Choroid plexus epithelial cell (primary cell): ENCODE measurements at places on chromosomes 4 and X.

DNA sequence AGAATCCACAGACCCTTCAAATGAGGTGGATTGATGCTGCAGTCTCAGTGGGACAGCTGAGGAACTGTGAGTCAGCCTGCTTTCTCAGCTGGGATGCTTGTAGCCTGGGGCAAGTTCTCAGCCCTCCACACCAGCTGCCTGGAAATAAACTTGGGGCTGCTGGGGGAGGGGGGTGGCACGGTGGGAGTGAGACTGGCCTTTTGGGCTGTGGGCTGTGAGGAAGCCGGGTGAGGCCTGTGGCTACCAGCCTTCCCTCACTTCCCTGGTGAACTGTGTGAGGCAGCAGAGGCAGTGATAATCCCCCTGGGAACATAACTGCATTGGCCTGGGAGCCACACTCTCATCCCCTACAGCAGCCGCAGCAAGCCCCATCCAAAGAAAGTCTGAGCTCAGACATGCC is 114.5 kb upstream of the GUCY1A1 start:
- DNase-seq, result no peak

GRCh38 chr4:150746156-150746555 is 164.2 kb downstream of the MAB21L2 start:
- peak; percentile 73 for DNase-seq

DNA sequence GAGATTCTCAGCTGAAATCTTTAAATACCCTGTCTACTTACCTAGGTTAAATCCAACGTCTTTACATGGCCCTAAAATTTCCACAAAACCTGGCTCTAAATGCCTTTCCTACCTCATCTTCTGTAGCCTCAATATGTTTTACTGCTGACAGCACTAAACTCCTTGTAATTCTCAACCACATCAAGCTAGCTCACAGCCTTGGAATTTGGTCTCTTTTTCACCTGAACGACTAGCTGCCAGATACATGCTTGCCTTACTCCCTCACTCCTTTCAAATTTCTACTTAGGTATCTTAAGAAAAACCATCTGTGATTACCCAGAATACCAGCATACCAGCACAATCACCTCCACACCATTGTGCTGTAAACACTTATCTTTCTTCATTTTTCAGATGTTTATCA is 635.6 kb upstream of the PCDH10 start:
- DNase-seq, result no peak

DNA sequence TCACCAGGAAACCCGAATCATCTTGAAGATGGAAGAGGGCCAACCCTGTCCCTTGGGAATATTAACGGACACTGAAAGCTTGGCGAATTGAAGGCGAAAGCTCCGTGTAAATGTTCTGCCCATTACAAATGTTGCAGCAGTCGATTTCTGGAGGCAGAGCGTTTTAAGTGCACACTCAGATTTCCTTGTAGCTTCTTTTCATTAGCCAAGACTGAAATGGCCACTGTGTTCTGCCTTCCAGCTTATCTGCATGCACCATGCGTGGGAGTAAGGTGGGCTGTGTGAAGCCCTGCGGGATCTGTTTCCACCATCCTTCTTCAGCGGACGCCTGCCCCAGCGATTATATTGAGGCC is 1.3 kb downstream of the SMIM20 start:
- DNase-seq, result peak; percentile 30

GRCh38 chrX:21989384-21989783 is 42.7 kb upstream of the PHEX start:
- no peak for DNase-seq

DNA sequence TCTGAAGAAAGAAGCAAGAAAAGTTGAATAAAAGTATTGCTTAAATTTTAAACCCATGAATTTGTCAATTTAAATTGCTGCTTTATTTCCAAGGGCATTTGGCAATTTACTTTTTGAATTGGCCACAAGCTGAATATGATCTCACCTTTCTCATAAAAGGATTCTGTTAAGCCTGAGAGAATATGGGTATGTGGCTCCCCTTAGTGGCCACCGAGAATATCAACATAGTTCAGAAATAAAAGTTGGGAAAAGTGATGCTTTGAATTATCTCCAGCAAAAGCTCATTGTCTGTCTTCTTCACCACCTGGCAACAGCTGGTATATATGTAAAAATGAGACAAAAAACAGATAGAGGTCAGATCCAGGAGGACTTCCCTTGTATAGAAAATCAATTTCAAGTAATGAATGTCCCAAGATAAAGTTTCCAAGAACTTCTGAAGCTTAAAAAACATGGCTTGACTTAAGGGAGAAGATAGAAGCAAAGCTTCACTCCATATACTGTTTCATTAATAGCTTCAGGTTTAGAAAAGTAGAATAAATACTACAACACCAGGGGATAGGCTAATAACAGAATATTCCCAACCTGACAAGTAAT is 290.7 kb upstream of the FAM241A start:
- DNase-seq, result peak; percentile 64

DNA sequence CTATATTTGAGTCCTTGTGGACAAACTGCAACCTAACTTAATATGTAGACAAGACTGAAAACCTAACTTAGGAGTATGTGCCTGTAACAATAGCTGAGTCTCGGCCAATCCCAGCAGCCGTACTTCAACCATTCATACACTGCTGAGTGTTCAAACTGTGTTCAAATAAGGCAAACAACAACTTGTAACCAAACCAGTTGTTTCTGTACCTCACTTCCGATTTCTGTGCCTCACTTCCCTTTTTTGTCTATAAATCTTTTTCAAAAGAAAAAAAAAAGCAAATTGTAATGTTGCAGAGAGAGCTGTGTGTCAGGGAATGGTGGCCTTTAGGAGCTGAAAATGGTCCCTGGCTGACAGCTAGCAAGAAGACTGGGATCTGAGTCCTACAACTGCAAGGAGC is 46.0 kb downstream of the GEMIN8 start:
- DNase-seq, result no peak

- peak; percentile 40 for DNase-seq
Measured at GRCh38 chr4:60992037-60992436, 208.1 kb upstream of the ADGRL3 start.

DNA sequence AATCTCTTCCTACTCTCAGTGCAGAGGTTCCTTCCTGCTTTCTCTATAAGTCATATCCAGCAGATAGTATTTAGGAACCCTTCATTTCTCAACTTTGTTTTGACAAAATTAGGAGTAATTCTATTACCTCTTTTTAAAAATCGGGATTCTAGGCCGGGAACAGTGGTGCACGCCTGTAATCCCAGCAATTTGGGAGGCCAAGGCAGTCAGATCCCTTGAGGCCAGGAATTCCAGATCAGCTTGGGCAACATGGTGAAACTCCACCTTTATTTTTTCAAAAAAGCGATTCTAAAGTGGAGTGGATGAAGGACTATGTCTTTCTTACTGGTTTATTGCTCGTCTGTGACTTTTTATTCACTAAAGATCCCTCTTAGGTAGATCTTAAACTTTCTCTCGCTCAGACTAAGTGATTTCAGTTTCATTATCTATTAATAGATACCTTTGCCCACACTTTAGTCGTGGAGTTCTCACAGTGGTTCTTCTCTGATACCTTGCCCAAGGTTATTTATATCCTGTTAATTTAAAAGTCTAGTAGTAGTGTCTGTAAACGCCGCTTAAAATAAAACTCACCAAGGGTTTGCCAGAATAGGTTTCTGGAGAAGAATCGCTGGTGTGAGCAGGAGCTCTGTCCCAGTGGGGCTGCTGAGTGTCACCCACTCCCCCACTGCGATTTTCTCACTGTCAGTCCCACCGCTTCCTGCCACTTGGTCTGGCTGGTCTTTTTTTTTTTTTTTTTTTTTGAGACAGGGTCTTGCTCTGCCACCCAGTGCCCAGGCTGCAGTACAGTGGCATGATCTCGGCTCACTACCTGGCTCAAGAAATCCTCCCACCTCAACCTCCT is 27.0 kb upstream of the TMEM131L start:
- no peak for DNase-seq

- DNase-seq, result no peak
Measured at GRCh38 chrX:47633689-47634590, 4.2 kb upstream of the CFP start.

DNA sequence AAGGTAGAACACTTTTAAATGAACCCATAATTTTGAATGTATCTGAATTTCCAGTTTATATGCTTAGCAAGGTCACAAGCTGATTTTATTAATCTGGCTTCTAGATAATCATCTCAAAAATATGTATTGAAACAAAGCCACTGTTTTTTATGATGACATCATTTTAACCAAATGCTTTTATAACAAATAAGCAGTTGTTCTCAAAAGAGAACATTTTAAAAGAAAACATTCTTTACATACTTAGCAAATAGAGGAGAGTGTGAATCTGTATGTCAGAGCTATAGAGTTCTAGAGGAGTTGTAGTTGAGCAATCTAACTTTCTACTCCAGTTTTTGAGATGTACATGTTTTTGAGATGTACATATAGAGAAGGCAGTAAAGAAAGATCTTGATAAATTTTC is 42.5 kb downstream of the LAMP2 start:
- DNase-seq, result peak; percentile 23

DNA sequence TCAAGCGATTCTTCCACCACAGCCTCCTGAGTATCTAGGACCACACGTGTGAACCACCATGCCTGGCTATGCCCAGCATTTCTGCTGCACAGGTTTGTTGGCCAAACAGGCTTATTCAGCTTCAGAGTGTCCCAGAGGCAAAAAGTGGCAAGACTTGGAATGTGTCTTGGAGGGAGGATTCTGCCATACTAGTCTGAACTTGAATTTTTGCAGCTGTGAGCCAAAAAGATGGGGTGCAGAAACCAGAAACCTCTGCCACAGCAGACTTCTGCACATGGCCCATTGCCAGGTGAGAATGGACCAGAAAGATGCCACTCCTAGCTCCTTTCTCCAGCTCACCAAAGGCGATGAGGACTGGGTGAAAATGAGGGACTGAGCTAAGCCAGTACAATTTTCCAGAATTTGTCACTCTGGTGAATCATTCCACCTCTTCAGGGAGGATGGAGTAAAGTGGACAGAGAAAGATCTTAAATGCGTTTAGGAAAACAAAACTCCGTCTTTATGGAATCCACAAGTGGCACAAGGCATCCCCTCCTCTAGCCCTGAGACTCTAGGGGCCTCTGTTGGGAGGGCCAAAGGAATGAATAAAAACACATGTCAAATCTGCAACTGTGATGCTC is 369.1 kb upstream of the CLNK start:
- no peak for DNase-seq

GRCh38 chr4:30765022-30765421 is 44.9 kb downstream of the PCDH7 start:
- DNase-seq, result no peak

GRCh38 chrX:95332530-95332929 is 1352.1 kb upstream of the DIAPH2 start:
- DNase-seq, result no peak

- DNase-seq, result no peak
Measured at GRCh38 chr4:67566335-67566734, 7.8 kb downstream of the STAP1 start.

GRCh38 chr4:21856301-21856700 is 92.3 kb downstream of the KCNIP4 start:
- no peak for DNase-seq

DNA sequence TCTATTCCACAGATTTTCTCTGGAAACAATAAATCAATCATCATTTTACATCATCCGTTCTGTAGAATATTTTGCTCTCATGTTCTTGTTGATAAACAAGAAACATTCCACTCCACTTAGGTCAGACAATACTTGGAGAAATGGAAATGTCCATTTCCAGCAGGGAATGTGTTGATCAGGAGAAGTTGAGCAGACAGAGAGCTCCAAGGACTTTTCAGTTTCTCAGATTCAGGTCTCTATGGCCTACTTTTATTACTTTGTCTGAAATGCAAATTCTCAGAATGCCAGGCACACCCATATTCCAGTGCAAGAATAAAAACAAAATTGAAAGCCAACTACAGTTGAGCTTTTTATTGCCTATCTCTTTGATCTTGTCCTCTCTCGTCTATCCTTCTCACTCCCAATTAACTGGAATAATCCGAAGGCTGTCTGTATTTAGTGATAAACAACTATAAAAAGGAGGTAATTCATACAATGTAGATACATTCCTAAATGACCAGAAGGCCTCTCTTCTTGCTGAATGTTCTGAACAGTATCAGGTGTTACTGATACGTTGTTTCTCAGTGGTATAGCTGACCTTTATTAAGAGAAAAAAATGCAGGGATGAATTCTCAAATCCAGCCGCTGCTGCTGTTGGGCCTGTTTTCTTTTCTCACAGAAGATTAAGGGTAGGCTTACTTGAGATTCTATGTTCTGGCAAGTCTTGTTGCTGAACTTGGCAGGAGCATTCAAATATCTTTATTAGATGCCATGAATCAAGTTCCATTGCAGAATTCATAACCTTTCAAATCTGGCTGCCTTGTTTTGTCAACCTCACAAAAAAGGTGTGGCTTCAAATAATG is 72.1 kb downstream of the HPGD start:
- DNase-seq, result no peak

DNA sequence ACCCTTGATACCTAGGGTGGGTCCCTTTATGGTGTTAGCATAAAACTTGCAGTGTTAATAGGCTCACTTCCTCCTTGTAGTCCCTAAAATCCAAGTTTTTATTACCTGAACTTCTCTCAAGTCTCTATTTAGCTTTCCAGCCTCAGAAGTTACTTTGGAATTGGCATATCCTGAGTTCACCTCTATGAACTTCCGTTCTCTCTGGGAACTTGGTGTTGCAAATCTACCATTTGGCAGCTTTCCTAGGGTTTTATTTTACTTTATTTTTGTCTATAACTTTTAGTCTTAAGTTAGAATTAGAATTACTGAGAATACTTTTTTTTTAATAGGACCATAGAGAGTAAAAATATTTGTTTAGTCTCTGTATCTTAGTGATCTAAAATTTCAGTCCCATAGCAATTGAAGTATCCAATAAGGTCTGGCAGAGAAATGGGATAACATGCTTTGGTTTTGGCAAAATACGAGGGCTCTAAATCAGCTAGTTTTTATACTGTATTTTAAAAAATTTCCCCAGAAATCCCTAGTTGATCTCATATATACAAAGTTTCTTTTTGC is 30.3 kb upstream of the NAF1 start:
- no peak for DNase-seq

GRCh38 chr4:145878501-145879435 is 59.9 kb downstream of the ZNF827 start:
- DNase-seq, result peak; percentile 90

DNA sequence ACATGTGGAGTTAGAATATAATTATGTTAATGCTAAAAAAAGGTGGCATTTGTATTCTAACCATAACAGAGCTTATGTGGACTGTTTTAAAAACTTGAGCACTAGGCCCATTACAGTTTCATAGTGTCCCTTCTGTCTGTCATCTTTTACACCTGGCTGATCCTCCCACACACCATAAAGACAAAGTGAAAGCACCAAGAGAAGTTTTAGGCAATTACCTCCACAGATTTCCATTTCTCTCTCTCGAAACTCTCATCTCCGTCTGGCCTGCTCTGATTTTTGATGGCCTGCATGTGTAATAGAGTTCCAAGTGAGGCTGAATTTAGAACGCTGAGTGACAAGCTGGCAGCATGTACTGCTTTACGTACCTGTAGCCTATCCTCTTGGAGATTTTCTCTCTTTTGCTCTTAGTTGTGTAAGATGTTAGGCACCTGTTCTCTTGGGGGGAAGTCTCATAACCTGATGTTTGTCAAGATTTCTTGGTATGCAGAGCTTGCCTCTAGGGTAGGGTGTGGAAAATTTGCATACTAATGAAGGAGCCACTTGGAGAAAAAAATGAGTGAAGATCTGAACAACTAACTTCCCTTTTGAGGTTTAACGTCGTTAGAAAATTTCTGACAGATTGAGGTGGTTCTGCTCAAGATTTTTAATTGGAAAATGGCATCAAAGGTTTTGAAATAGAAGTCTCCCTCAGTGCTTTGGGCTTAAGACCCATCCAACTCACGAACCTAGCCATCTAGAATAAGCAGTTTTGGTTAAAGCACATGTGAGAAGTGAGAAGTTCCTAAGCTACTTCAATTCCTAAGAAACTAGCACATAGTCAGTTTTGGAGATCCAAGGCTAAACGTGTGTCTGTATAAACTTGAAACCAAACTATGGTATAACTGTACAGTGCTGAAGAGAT is 57.6 kb upstream of the RAP1GDS1 start:
- no peak for DNase-seq
